ENCODE measurements at places on chromosomes 5 and 9.

GRCh38 chr9:23803216-23803615 lies 22.8 kb downstream of the ELAVL2 start:
- DNase-seq: no peak

- no peak for DNase-seq
Measured at GRCh38 chr5:176564002-176564401, 14.9 kb downstream of the CDHR2 start.

GRCh38 chr5:143569213-143569701 lies 165.8 kb upstream of the NR3C1 start:
- DNase-seq: no peak

DNA sequence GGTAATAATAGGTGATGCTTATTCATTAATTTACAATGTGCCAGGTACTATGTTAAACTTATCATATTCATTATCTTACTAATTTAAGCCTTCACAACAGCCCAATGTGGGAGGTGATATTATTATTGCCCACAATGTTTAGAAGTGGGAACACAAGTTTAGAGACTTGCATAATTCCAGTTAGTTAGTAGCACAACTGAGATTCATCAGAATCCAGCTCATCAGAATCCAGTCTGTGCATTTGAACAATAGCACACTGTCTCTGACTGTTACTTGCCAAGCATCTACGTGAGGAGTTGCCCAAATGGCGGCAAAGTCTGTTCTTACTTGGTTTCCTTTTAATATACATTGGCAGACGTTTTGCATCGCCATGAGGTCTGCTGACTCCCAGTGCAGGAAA lies 110.9 kb upstream of the BASP1 start:
- DNase-seq: no peak

DNA sequence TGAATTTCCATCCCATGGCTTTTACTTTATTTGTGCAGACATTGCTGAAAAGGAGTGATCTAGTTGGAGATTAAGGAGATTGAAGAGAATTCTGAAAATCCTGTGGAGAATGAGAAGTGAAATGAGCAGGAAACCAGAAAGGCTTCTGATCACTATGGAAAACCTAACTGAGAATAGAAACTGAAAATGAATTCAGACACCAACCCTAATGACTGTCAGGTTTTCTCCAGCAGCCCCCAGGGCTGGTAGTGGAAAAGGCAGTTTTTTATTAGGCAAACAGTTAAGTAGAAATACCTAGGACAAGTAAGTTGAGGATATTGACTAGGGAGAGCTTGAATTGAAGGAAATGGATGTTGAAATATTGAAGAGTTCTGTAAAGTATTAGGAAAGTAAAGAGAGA lies 14.7 kb upstream of the ARRDC3 start:
- no peak for DNase-seq

DNA sequence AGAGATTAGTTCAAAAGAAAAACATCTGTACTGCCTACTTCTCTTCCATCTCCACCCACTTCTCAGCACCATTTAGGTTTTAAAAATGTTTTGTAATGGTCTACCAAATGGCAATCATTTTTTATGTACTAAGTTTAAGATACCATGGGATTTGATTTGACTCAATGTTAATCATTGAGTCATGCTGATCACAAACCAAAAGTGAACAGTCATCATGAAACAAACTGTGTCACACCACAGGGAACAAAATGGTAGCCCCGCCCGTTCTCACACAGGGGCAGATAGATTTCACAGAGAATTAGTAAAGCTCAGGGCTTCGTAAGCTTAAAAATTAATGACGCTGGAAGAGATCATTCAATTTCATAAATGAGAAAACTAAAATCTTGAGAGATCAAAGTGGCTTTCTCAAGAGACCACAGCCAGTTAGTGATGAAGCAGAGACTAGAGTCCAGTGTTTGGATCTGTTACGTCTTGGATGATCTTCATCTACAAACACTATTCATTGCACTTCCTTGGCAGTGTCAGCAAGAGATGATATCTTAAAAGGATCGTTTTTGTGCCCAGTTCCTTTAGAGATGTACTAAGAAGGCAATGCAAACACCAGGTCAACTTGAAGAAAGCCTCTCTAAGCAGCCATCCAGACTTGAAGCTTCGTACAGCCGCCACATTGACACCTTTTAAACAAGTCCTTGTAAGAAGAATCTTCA lies 33.9 kb upstream of the TRIO start:
- no peak for DNase-seq

DNA sequence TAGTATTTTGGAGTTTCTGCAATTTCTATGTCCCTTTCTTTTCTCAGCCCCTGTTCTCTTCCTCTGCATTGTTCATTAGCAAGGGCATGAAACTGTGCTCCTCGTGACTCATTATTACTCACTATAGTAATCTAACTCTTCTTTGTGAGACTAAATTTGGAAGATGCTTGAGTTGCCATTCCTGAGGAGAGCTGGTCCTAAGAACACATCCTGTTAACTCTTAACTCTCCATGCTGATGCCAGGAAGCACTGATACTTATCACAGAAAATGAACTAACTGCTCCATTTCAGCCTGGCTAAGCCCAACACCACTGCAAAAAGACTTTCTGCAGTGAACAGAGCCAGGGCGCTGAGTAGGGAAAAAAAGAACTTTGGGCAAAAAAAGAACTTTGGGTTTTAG lies 10.6 kb upstream of the CSNK1A1 start:
- peak; percentile 9 for DNase-seq

DNA sequence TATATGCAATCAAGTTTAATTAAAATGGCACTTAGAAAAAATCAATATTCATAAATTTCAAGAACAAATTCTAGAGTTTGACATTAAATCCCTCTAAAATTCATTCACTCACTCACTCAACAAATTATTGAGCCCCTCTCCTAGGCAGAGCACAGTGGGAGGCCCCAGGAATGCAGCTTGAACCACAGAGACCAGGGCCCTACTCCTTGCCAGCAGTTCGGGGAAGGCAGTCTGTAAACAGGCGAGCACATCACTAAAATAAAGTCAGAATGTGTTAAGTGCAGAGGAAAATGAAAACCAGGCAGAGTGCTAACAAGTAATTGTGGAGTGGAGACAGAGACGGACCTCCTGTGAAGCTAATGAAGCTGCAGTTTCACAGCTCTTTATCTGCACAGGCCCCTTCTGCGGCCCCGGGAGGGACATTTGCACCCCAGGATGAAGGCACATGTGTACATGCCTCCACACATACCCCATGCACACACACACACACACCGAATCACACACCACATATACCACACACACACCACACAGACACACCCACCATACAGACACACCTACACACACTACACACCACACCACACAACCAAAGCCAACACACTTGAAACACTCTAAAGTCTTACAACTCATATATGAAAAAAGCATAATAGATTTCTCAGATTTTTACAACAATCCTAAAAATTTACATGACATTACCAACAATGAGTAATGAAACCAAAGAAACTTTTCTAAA lies 40.5 kb downstream of the BHMT start:
- DNase-seq: no peak

DNA sequence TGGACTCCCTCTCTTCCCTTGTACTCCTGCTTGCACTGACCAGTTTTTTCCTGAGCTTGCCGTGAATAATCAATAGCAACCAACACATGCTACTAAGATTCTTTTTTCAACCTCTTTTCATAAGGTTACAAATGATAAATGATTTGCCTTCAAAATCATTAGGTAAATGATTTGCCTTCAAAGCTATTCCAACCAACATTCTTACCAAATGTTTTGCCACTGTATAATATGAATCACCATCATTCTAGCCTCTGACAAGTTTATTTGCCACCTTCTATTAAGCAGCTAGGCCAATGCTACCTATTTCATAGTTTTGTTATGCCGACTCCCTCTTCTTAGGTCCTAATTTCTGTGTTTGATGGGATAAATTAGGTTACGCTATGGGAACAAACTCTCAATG lies 385.1 kb downstream of the DTWD2 start:
- DNase-seq: no peak

GRCh38 chr5:96195123-96195522 lies 233.5 kb upstream of the ELL2 start:
- no peak for DNase-seq

DNA sequence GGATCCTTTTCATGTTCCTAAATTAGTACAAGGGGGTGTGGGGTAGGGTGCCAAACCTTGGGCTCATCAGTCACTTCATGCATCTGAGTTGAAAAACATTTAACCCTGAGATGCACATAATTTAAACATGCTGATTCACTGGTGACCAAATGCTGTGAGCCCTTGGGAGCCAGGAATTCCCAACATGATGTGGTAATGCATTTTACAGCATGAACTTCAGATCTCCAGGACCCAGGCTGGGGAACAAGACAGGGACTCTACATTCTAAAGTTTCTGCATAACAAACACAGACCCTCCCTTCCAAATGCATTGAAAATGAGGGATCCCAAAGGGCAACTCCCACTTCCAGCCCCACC lies 322.2 kb downstream of the NDUFS4 start:
- no peak for DNase-seq

- DNase-seq: no peak
Measured at GRCh38 chr5:3564827-3565518, 30.7 kb upstream of the IRX1 start.

DNA sequence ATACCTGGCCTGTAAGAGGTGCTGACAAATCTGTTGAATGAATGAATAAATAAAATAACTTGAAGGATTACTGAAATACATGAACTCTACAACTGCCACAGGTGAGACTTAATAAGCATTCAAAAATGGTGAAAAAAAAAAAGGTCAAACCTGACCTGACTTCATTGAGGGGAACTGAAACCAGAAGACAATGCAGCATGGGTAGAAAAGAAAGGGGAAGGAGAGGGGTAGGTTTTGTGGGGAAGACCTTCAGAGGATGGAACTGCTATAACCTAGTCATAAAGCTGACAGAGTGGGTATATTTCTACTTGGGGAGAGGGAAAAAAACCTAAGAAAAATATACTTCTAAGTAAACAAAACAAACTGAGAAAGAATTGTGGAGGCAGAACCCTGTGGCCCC lies 56.6 kb downstream of the RASEF start:
- DNase-seq: no peak

DNA sequence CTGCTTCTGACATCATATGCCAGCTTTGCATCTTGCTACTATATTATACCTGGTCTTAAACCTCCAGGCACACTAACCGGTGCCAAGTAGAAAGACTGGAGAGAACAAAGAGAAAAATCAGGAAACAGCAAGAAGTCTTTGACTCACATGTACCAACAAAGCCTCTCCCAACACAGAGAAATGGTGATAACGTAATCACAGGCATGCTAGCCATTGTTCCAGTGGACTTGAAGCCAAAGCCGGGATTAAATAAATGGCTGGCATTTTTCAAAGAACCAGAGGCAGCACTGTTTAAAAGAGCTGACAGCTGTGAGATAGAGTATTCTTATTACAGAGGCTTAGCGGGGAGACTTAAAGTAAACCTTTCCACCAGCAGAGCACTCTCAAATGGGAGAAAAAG lies 148.4 kb upstream of the NFIL3 start:
- no peak for DNase-seq

- peak; percentile 61 for DNase-seq
Measured at GRCh38 chr5:115169487-115170133, at the start of gene TRIM36. Gene TRIM36, minus strand, starts transcription at chr5:115169908. Its CDS starts 274 bp downstream, at chr5:115169634.

DNA sequence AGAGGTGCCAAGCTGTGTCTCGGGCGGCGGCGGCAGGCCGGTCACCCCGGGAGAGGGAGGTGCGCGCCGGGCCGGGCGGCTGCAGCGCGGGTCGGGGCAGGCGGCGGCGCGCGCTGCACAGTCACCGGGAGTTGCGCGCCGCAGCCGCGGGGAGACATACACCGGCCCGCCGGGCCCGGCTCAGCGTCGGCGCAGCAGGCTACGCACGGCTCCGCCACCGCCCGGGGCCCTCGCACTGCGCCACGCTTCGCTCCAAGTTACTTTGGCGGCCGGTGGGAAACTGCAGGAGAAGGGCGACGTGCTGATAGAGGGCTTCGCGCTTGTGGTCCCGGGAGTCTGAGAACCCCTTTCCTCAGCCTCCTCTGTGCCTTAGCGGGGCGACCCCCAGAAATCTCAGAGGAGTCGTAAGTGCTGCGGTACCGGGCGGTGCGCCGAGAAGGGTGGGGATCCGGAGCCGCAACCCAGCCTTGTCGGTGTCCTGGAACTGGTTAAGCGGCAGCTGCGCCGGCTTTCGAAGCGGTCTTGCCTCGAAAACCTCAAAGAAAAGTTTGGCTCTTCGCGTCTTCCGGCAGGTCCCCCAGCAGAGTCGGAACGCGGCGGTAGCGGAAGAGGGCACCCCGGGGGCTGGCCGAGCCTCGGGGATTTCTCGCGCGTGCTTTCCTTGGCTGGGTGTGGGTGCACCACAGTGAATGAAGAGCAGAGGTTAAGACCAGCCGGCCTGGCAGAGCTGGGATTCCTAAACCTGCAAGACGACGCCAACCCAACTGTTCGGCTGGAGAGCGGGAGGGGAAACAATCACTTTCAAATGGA lies at the start of gene EFNA5:
Gene EFNA5 (minus strand): TSS at position 6 of the 810 bp plus-strand sequence.
- no peak for DNase-seq

DNA sequence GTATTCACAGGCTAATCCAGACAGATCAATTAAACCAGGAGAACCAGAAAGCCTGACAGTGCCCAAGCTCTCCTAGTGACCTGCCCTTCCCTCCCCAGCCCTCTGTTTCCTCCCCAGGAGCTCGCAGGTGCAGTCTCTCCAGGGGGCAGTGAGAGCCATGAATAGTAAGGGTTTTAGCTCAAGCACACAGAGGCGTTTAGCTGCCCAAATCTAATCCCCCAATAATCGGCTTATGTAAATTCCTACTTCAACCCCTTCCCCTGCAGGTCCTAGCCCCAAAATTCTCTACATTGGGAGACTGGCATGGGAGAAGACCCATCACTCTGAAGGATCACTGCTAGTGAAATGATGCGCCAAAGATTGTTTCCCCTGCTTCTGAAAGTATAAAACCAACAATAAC lies 10.5 kb upstream of the TAL2 start:
- DNase-seq: no peak

DNA sequence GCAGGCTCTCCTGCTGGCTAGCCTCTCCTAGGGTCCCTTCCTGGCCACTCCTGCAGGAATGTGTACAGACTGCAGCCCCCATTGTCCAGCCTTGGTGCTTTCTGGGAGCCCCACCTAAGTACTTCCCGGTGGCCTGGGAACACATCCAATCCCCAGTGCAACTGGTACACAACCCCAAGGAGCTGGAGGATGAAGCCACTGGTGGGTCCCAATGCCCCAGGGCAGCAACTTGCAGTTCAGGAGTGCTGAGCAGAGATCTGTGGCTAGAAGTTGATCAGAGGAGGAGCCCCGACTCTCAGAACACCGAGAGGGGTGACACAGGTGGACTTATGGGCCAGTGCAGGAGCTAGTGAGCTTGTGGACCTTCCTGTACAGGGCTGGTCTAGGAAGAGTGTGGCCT lies 1093.7 kb upstream of the ACO1 start:
- no peak for DNase-seq

DNA sequence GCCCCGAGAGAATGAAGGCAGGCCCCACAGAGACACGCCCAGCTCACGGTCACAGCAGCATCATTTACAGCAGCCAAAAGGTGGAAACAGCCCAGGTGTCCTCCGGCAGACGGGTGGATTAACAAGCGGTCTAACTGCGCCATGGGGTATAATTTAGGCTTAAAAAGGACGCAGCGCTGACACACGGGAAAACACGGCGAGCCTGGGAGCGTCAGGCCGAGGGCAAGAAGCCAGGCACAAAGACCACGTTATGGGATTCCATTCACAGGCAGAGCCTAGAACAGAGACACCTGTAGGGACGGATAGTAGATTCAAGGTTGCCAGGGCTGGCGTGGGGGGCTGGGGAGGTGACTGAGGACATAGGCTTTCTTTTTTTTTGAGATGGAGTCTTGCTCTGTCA lies 36.9 kb upstream of the TMEM250 start:
- no peak for DNase-seq

- DNase-seq: no peak
Measured at GRCh38 chr9:121450241-121450640, 49.4 kb downstream of the GGTA1 start.

Measured in SIG-M5 (cell line).